ENCODE measurements at places on chromosomes 3 and 15. TPM values are rescaled to one million over a fixed set of nuclear protein-coding genes. Genes with fewer than 3 reads are reported as not detected.

Gene COLQ
- 0.29 TPM for total RNA-seq

Gene C3orf70
- total RNA-seq, result 3.6 TPM

Gene C3orf85
- not detected for total RNA-seq

Gene CAND2
- 3.7 TPM for total RNA-seq

Gene THAP10
- total RNA-seq, result 9.6 TPM

Gene ATP13A4
- total RNA-seq, result not detected

Gene SEMA3G
- total RNA-seq, result 0.34 TPM

Gene BFSP2
- total RNA-seq, result not detected

Gene PEX11A
- total RNA-seq, result 4.3 TPM

Gene GOLGA6L7
- not detected for total RNA-seq

Gene ARRDC4
- total RNA-seq, result 3.8 TPM

Gene AMT
- total RNA-seq, result 0.06 TPM

Gene NMNAT3
- total RNA-seq, result 3.7 TPM

Gene LRTM1
- not detected for total RNA-seq

Gene B2M
- total RNA-seq, result 1,867 TPM

Gene HAPLN3
- 6.6 TPM for total RNA-seq

Gene TLNRD1
- total RNA-seq, result 27.4 TPM

Gene CCR3
- total RNA-seq, result not detected

DNA sequence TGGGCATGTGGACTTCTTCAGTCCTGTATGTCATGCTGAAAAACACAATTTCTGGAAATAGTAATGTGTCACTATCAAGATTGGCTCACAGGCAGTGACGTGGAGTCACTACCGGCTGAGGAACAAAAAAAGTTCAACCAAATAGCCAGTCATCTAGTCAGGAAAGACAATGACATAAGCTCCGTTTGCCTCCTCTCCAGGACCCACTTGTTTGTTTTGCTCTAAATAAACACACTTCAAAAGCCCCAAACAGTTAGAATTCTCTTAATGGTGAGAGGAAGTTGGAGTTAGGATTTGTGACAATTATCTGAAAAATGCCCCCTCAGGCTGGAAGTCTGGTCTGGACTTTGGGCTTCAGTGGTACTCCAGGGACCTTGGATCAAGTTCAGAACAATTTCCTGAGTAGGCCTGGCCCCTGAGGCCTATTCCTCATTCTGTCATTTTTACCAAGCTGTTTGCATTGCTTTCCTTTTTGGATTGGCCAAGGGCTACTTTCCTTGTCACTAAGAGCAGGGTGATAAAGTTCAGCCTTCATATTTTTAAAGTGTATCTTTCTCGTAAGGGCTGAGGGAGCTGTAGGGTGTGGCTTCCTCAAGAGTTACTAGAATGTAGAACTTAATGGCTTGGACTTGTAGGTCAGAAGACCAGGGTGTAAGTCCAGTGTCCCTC, 98.9 kb downstream of the EOMES start:
- DNase-seq, result no peak

GRCh38 chr3:17740721-17741141, 1.7 kb downstream of the TBC1D5 start:
- DNase-seq, result peak; percentile 58

GRCh38 chr15:22262613-22263020, 182.3 kb downstream of the OR4M2 start:
- peak; percentile 80 for DNase-seq

DNA sequence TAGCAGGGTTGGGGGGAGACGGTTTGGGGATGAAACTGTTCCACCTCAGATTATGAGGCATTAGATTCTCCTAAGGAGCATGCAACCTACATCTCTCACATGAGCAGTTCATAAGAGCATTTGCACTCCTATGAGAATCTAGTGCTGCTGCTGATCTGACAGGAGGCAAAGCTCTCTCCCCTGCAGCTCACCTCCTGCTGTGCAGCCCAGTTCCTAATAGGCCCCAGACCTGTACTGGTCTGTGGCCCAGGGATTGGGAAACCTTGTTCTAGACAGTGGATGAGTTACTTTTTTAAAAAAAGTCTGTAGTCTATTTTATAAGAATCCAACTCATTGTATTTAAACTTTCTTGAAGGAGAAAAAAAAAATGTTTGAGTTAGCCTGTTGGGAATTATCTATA, 100.0 kb downstream of the HHLA2 start:
- no peak for DNase-seq

DNA sequence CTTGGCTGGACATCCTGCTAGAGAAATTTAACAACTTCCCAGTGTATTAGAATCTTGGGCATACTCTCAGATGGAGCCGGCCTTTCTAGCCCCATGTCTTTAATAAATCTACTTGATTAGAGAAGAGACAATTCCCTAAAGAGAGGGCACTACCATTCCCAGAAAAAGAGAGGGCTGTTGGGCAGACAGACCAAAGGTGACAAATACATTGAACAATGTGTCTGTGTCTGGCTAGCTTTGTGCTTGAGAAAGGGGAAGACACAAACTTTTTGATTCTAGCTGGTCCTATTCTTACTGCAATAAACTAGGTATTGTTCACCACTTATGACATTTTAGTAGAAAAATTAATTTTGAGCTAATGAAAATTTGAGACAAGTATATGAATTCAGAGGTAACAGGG, 57.7 kb downstream of the DUT start:
- no peak for DNase-seq

DNA sequence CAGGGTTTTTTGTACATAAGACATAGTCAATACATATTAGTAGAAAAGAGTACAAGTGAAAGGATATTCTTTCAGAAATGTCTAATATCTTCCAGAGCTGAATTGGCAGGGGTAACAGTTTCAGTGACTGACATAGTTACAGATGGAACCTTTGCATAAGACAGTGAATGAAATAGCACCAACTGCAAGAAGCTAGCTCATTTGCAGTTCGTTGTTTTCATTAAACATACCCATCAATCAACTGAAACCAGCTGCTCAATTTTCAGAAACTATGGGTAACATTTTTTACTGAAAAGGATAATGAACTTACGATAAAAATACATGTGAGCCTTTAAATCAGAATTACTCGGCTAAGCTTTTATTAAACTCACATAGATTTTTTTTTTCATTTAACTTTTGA, 93.9 kb upstream of the EPHA3 start:
- no peak for DNase-seq

DNA sequence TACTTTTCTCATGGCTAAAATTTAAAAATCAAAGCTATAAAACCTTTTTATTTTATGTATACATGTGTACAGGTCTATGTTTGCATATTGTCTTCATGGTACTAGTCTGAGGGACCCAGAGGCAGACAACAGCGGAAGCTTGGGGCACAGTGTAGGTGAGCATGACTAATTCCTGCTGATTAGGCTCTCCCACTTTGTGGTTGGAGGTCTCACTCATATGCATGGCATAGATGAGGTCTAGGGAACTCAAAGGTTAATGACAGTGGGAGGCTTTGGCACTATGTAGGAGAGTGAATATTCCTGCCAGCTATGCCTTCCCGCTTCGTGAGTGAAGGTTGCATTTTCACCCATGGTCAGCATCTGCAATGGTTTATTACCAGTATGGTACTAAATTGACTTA, 47.5 kb upstream of the AADACL2 start:
- DNase-seq, result peak; percentile 82

DNA sequence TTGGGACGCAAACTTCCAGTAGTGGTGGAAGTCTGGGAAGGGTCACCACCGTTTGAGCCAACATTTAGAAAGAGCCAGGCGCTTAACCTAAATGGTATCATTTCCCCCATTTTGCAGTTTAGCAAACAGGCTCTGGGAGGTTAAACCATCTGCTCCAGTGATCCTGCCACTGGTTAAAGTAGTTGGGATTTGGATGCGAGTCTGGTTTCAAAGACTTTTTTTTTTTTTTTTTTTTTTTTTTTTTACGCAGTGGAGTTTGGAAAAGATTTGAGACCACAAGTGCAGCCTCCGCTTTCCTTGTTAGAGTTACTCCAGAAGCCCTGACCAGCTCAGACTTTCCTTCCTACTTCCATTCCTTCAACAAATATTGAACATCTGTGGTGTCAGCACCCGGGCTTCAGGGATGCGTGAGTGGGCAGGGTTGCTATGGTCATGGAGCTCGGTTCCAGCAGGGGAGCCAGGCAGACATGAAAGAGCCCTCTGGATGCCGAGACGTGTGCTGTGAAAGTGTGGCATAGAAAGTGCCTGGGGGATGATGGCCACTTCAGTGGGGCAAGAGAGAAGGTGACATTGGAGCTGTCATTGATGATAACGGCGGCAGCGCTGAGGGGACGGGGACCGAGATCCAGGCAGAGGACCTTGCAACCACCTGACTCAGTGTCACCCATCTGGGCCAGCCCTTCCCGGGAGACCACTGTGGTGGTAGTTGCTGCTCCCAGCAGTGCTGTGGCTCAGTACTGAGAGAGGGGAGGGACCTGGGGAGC, 1.1 kb upstream of the RNU6-1 start:
- DNase-seq, result peak; percentile 31

DNA sequence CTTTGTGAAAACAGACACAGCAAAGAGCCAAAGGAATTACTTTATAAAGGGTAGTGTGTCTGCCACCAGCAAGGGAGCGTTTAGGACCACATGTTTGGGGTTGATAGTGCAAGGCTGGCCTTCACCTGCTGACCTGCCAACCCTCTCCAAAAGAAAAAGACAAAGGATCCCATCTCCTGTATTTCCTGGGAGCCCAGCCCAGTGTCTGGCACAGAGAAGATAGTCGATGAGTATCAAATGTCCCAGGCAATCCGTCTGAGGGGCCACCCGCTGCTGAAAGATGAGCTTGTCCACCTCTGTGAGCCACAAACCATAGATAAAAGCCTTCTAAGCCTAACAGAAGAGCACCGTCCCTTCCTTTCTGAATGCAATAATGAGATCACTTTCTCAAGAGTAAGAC, 154.8 kb upstream of the CTNNB1 start:
- no peak for DNase-seq

GRCh38 chr3:59247402-59247841, 197.6 kb upstream of the CFAP20DC start:
- DNase-seq, result peak; percentile 10

GRCh38 chr15:62512904-62513303, 347.8 kb upstream of the C2CD4B start:
- no peak for DNase-seq

DNA sequence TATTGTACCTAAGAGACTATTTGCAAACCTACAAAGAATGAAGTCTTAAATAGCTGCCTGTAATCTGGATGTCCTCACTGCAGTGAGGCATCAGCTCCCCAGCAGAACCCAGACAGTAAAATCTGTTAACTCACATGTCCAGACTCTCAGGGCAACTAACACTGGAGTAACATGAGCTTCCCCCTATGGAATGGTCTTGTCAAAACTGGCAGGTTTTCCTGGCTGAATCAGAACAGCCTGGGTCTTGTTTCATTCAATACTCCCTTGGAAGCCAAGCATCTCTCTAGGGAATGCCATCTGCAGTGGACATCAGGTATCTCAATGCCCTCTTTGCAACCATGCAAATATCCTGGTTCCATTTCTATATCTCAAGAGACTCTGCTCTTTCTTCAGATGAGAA, 24.4 kb downstream of the PTPN9 start:
- DNase-seq, result no peak

DNA sequence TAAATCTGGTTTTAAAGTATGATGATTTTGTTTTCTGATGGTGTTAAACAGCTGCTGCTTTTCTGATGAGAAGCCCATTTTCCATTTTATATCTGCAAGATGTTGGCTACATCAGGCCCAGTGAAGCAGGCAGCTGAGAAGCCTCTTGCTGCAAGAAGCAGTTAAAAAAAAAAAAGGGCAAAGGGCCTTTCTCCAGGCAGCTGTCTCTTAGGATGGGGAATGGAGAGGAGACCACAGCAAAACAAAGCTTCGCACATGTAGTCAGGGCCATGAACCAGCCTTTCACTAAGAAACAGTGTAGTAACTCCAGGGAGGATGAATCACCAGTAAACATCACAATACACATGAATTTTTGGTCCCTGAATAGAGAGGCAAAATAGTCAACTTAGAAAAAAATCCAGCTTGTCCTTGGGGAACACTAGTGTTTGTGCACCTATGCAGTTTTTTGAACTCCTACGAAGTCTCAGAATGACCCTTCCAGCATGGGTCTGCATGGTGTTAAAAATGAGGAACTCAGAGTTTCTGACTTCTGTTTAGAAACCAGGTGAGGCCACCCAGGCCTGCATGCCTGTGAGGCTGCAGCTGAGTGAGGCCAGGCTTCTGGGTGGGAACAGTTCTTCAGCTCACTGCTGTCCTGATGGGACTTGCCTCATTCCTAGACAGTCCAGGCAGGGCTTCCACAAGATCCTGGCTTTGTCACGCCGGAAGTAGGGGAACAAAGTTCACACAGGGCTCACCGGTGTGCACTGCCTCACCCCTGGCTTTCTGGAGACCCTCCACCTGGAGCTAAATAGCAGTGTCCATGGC, 518.7 kb downstream of the MCTP2 start:
- DNase-seq, result no peak

- DNase-seq, result no peak
These were observed 36.2 kb upstream of the FILIP1L start for GRCh38 chr3:100150473-100150872.

GRCh38 chr3:87206070-87206469, 21.0 kb upstream of the CHMP2B start:
- DNase-seq, result peak; percentile 30

GRCh38 chr3:15982667-15983196, 185.0 kb upstream of the ANKRD28 start:
- peak; percentile 94 for DNase-seq

GRCh38 chr3:7508821-7509220, 647.9 kb downstream of the GRM7 start:
- DNase-seq, result no peak

- DNase-seq, result peak; percentile 28
These were observed 54.3 kb downstream of the NTRK3 start for GRCh38 chr15:88202231-88202630.

- peak; percentile 2 for DNase-seq
These were observed 44.5 kb downstream of the GBE1 start for GRCh38 chr3:81716870-81717509.

- DNase-seq, result no peak
These were observed 7.4 kb downstream of the TRANK1 start for GRCh38 chr3:36937492-36937891.

- no peak for DNase-seq
These were observed 30.4 kb downstream of the LSM3 start for GRCh38 chr3:14208977-14209394.

DNA sequence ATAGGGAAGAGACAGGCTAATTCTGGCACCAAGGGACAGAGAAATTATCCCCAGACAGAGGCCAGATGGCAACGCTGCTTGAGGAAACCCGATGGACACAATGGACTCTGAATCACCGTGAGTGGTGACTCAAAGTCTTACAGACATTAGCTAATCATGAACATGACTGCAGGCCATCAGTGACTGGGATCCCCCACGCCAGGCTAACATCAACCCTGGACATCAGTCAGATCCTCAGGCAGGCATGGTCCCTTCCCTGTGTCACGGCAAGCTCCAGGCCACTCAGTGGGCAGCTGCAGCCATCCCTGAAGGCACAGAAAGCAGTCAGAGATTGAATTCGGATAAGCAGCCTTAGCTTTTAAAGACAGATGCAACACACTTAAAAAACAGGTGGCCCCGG, 23.8 kb upstream of the OXTR start:
- DNase-seq, result peak; percentile 55

DNA sequence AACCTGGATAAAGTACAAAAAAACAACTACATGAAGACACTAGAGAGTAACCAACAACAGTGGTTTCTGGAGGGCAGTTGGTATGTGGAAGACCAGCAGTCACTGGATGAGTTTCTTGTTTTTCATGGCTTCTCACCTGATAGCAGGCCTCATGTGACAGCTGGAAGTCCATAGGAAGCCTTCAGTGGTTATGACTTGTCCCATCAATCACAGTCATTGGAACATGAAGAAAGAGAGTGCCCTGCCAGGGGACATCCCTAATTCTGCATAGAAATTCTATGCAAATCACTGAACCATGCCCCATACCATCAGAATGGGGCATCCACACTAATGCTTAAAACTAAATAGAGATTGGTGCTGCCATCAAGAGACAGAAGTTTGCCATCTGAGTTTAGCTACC, 81.6 kb downstream of the AKAP13 start:
- no peak for DNase-seq

GRCh38 chr3:73884361-73884760, 259.6 kb upstream of the PDZRN3 start:
- DNase-seq, result no peak

Data from Daoy (cell line).